ENCODE measurements at places on chromosomes 5 and 9.

GRCh38 chr9:35114840-35115628 is 628 bp downstream of the ATOSB start:
- peak; percentile 18 for DNase-seq

- DNase-seq: no peak
These were observed 25.2 kb upstream of the XPA start for GRCh38 chr9:97722331-97722730.

DNA sequence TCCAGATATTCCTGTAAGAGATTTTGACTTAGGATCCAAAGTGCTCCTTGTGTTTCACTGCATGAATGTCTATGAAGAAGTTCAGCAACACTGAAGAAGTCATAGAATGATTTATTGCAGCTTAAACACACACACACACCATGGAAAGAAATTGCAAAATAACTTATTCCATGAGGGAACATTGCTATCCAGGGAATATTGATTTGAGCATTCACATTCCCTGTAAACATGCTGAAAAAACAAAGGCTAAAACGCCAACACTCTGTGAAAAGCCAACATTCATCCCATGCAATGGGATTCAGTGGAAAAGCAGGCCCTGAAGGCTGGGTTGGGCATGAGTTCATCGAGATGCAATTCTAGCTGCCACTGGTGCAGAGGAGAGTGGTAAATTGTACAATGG is 109.6 kb upstream of the CXCL14 start:
- DNase-seq: no peak

DNA sequence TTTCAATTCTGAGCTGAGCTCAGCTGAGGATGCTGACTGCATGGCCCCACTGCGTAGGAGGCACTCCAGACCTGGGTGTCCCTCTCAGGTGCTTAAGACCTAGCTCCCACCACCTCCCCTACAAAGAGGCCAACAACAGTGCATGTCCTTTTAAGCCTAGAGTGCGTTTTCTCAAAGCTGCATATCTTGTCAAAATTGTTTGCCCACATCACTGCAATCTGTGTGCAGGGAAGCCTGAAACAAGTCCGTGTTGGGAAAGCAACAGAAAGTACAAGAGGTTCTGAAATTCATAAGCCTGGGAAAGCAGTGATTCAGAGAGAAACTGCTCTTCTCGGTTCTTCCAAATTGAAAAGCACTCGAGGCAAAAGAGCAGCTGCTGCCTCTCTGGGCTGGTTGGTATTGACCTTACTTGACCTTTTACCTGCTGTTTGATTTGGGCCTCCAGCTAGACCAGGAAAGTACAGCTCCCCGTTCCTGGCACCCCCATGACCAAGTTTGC is 238.4 kb downstream of the NR2F1-AS1 start:
- no peak for DNase-seq

GRCh38 chr9:16223074-16223871 is 647.2 kb downstream of the BNC2 start:
- DNase-seq: peak; percentile 24

GRCh38 chr9:6229619-6230018 is 14.0 kb downstream of the IL33 start:
- DNase-seq: peak; percentile 99

GRCh38 chr5:127944125-127944524 is 139.4 kb upstream of the SLC12A2 start:
- DNase-seq: no peak
